ENCODE measurements at places on chromosomes 3 and 15. TPM values are rescaled to one million over a fixed set of nuclear protein-coding genes. Genes with fewer than 3 reads are reported as not detected.

- DNase-seq, result no peak
These were observed 55.5 kb downstream of the ITGB5 start for GRCh38 chr3:124831628-124832199.

DNA sequence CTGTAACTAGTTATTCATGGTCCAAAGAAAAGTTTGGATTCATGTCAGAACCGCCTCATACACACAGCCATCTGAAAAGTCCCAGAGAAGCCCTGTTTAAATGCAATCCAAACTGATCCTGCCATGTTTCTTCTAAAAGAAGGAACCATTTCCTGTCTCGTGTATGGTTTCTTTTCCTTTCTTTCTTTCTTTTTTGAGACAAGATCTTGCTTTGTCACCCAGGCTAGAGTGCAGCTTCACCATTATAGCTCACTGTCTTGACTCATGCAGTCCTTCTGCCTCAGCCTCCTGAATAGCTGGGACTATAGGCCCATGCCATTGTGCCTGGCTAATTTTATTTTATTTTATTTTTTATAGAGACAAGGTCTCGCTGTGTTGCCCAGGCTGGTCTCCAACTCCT, 77.4 kb upstream of the NSMCE3 start:
- DNase-seq, result no peak

- no peak for DNase-seq
These were observed 53.8 kb downstream of the IQSEC1 start for GRCh38 chr3:13019243-13020095.

DNA sequence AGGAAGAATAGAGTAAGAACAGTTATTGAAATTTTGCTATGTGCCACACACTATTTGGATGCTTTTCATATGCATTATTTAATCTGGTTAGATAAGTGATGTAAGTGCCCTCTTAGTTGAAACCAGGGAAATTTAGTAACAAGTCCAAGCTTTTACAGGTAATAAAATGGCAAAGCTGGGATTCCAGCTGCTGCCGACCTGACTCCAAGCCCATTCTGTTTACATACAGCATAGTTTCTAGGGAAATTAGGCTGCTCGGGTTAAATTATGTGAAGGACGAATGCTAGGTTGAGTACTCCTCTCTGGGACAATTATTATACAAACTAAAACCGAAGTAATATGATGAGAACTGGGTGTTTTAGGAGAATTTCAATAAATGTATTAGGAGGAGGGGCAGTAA, 38.7 kb upstream of the FAH start:
- no peak for DNase-seq

DNA sequence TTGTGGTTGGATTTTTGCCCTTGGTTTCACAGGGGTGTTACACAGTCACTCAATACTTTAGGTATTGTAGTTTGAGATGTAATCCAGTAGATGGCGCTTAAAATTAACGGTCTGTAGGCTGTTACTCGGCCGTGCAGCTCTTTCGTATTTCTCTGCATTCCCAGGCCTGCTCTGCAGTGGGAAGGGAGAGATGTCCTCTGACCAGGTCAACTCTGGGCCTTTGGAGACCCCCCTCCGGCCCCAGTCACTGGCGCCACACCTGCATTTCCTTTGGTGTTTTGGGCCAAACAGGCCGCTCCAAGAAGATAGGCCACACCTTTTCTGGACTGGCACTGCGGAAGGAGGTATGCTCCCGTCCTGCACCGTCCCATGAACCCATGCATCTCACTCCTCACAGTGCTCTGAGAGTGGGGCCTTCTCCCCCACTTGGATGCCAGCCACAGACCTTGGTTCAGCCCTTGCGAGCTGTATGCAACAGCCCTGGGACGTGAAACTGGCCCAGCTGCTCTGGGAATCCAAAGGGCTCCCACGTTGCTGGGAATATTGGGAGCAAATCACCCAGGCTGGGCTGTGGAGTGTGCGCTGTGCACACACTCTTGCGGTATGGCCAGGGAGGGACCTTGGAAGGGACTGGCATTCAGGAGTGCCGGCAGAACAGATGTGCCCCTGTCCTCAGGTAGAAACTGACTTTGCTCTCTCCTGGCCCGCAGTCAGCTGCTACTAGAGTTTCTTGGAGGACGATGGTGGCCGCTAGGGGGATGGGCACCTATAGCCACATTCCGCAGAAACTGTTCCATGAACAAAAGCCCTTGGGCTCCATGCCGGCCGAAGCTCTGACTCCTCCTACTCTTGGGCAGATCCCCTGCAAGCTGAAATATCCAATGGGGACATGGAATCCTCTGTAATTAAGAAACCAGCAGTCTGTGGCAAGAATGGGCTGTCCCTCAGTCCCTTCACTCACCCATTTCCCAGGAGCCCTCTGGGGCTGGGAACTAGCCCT, 410.5 kb upstream of the CADM2 start:
- DNase-seq, result no peak

DNA sequence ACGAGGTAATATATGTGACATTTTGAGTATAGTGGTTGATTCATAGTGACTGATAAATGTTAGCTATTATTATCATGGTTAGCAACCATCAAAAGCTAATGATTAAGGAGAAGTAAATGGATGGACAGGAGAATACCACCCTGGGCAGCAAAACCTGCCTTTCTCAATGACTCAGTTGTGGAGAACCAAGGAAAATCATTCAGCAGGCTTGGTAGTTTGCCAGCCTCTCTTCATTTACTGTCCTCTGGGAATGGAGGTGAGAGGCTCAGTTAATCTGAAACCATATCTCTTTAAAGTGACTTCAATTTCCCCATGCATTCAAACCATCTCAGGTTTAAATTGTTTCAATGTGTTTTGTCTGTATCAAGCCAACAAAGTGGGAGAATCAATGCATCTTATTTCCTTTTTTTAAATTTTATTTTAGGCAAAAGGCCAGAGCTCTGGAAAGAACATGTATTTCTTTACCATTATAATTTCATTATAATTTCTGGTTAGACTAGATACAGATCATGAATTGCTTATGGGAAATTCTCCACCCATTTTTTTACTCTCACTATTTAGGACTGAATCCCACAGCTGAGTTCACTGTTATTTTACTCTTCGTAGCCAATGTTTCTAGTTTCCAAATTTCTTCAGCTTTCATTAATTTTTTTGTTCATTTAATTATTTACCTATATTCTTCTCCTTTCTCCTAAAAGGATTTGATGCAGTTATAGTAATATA, 2.7 kb downstream of the TM4SF18 start:
- DNase-seq, result no peak

GRCh38 chr15:55588815-55589115, 620 bp upstream of the PYGO1 start:
- no peak for DNase-seq

SEC22C gene
- 17.1 TPM for total RNA-seq

SERINC4 gene
- 0.44 TPM for total RNA-seq

SMCO1 gene
- total RNA-seq, result not detected

TUSC7 gene
- total RNA-seq, result not detected

PLSCR5 gene
- total RNA-seq, result not detected

All from colonic mucosa (tissue), 4 donors.